ENCODE measurements at places on chromosomes 4 and X.

GRCh38 chrX:109719264-109719663 lies 13.8 kb downstream of the ACSL4 start:
- no peak for DNase-seq

DNA sequence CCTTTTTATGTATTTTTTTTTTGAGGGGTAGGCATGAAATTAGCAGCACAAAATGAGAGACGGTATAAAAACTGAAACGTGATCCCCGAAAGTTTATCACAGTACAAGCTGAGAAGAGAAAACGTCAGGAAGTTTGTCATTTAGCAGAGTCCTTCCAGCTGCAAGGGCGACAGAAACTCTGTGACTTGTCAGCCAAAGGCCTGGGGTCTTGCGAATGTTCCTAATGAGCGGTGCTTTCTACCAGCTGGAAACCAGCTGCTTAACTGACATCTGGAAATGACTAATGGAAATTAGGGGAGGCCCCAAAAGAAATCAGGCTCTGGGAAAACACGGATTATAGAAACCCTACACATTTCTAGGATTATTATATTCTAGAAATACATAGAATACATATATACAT lies 66.5 kb downstream of the CHRNA9 start:
- no peak for DNase-seq

GRCh38 chr4:82225030-82225429 lies 148.8 kb downstream of the HNRNPD start:
- DNase-seq: no peak

DNA sequence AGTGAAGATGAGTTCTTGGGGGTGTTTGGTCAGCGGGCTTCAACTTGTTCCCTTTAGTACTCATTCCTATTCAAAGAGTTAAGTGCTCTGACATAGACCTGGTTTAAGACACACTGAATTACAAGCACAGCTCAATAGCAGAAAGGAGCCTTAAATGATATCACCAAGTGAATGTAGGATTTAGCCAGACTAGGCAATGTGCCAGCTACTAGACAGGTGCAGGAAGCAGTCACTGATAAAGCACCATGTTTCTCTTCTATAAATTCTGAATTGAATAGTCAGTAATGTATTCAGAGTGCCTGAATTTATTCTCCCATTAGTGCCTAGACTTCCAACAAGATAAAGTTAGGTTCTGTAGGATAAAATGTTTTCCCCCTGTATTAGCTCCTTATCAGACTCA lies 63.6 kb downstream of the ASB9 start:
- DNase-seq: no peak

DNA sequence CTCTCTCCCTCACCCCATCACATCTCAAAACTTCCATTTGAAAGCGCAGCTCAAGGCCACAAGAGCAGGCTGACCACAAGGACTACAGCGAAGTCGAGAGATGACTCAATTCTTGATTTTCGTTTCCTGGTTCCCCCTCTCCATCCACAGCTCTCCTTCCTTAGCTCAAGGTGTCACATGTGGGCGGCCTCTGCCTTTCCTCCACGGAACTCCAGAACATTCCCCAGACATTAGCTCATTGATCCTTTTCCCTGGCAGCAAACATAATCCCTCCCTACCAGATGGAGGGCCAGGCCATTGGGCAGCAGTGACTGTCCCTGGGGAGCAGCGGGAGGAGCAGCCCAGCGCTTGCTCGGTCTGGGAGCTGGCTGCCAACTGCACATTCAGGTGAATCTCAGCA lies 56.3 kb downstream of the CCDC149 start:
- peak; percentile 67 for DNase-seq

DNA sequence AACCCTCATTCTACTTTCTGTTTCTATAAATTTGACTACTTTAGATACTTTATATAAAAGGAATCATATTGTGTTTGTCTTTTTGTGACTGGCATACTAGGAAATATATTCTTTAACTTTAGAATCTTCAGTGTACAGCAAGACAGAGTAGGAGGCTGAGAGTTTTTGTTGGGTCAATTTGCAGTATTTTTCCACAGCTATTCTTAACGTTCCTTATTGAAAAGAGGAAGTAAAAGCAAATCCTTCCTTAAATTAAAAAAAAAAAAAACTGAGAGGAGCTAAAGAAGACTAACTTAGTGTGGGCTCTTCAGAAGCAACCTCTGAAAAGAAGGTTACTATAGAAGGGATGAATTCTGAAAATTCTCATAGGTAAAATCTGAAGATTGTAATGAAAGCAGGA lies 1194.6 kb downstream of the ADGRL3 start:
- no peak for DNase-seq

- no peak for DNase-seq
These were observed 207.4 kb upstream of the INTU start for GRCh38 chr4:127425202-127425845.

DNA sequence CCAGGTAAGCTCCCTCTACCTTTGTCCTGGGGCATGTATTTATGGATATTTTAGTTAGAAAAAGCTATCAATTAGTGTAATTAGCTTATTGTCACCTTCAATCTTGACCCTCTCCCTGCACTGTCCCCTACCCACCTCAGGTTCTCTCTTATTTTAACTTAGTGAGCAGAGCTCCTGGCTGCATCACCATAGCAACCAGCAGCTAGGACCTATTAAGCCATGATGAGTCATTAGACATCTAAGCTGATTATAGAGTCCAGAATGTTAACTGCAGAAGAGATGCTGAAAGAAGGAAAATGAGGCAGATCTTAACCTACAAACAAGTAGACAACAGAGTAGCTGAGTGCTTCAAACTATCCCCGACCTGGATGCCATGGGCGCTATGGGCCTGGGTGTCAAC lies 36.6 kb downstream of the MAGEE2 start:
- no peak for DNase-seq

DNA sequence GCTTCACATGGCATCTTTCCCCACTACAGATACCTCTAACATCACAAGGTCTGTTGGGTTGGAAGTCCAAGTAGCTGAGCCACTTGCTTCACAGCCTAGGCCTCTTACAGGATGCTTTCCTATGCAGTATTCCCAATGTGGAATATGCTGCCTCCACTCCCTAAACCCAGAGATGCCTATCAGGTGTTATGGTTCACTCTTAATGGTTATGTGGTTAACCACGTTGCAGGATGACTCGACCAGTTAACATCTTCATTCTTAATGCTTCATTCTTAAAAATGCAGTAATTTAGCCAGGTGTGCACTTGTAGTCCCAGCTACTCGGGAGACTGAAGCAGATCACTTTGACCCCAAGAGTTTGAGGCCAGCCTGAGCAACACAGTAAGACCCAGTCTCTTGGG lies 24.2 kb downstream of the HAUS3 start:
- no peak for DNase-seq

- DNase-seq: no peak
These were observed 22.8 kb upstream of the ADGRL3 start for GRCh38 chr4:61177367-61177766.

GRCh38 chrX:79139446-79139845 lies 5.0 kb upstream of the GPR174 start:
- DNase-seq: no peak

DNA sequence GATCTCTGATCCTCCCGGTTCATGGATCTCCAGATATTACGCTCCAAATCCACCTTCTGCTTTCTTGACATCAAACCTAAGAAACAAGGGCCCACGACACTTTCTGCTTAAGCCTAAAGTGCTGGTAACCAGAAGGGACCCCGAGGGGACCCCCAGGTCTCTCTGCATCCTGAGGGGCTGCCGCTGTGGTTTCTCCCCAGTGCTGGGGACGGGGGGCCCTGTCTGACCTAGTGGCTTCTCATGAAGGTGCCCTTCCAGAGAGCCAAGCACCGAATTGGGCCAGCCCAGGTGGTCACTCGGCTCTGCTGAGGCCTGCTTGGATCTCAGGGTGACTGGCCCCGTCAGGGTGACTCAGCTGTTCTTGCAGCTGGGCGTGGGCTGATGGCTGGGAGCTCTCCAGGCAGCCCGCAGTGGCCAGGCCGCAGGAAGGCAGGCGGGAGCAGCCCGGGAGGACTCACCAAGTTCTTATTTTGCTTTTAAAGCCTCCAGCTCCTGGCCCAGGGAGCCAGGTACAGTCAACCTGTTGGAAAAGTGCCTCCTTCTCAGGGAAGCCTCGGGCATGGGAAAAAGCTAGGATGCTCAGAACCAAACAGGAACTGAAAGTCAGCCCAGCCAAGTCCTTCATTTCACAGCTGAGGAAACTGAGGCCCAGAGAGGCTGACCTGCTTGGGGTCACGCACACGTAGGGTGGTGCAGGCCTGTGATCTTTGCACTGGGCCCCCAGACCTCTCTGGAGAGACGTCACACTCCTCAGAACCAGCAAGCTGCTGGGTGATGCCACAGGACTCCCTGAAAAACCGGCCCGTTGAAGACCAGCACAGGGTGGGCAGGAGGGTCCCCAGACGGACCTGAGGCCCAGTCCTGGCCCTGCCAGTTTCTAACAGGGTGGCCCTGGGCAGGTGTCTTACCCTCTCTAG lies 16.7 kb downstream of the BLOC1S4 start:
- DNase-seq: peak; percentile 83

DNA sequence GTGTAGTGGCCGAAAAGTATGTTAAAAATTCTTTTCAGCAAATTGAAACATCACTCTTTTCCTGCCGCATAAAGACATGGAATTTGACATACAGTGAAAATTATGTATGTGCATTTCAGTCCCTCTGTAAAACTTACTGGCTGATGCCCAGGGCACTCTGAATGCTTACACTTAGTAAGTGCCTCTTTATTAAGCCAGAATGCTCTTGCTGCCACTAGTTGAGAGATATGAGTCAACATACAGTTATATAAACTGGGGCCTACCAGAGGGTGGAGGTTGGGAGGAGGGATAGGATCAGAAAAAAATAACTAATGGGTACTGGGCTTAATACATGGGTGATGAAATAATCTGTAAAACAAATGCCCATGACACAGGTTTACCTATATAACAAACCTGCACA lies 38.1 kb upstream of the TRPC5 start:
- DNase-seq: no peak

DNA sequence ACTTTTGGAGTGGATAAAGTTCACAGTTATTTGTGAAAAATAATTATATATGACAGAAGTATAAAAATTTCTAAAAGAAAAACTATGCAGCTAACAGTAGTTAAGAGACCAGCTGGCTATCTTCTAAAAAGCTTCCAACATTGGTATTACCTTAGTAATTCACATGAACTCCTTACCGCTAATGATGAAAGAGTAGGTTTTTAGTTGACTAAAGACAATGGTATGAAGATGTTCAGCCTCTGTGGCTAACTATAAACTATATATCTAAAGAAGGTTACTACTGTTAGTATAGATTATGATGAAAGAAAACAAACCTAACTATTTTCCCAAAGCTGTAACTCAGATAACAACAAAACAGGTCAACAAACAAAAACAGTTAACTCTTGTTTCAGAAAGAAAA lies 10.4 kb downstream of the CCNI start:
- no peak for DNase-seq

DNA sequence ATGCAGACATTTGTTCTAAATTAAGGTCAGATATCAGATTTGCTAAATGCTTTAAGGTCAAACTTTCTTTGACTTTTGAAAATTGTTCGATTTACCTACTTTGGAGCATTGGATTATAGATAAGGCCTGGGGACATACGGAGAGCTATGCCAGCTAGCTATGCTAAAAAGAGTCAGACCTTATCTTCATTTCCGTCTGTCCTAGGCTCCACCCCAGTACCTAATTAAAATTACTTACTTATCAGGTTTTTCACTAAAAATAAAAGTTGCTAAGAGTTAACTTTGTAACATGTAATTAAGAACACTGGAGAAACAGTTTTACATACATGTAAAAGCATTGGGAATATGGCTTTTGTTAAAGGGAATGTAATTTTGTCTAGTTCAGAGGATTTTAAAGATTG lies 7.1 kb upstream of the TMEM35A start:
- DNase-seq: no peak

- DNase-seq: no peak
These were observed 201.9 kb upstream of the BOD1L1 start for GRCh38 chr4:13829457-13829856.

GRCh38 chrX:154123241-154124219 lies 20.5 kb upstream of the OPN1LW start:
- no peak for DNase-seq

DNA sequence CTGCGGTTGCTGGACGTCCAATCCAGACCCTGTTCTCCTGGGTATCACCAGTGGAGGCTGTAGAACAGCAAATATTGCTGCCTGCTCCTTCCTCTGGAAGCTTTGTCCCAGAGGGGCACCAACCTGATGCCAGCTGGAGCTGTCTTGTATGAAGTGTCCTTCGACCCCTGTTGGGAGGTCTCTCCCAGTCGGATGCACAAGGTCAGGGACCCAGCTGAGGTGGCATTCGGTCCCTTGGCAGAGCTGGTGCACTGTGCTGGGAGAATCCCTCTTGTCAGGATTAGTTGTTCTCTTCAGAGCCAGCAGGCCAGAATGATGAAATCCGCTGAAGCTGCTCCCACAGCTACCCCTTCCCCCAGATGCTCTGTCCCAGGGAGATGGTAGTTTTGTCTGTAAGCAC lies 110.3 kb upstream of the ZXDB start:
- no peak for DNase-seq

GRCh38 chrX:41518127-41518840 lies 71.1 kb downstream of the NYX start:
- DNase-seq: no peak

GRCh38 chr4:41349021-41349420 lies 92.3 kb downstream of the UCHL1 start:
- no peak for DNase-seq

- DNase-seq: no peak
These were observed 126.3 kb downstream of the AASDH start for GRCh38 chr4:56261027-56261426.

- DNase-seq: no peak
These were observed 268.1 kb downstream of the DKK2 start for GRCh38 chr4:106767991-106768390.

DNA sequence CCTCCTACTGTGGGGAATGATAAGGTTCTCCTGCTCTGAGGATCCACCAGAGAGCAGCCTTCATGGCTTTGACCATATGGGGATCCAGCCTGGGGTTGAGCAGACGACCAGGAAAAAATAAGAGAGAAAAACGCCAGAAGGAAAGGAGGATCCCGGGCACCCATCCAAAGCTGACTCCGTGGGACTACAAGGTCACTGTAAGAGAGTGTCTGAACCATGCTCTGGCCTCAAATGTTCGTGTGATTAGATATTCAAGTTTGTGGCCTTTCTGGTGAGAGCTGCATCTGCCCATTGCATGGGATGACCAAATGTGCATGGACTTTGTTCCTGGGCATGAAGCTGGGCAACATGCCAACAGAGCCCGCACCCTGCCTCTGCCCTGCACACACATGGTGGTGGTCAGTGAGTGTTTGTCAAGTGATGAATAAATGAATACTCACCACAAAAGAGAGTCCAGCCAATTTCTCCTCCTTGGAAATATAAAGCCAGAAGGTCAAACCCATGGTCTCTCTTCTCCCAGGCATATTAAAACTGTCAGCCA lies 346.0 kb upstream of the GATB start:
- DNase-seq: no peak
